ENCODE measurements at places on chromosomes 2 and 18.

- no peak for DNase-seq
These were observed 148.0 kb downstream of the HDAC4 start for GRCh38 chr2:239252801-239253200.

- no peak for DNase-seq
These were observed 109.5 kb downstream of the CDC42EP3 start for GRCh38 chr2:37561615-37562569.

GRCh38 chr18:60391571-60392226 is 19.1 kb upstream of the MC4R start:
- DNase-seq, result no peak

GRCh38 chr18:56515522-56515921 is 122.9 kb downstream of the TXNL1 start:
- DNase-seq, result no peak

GRCh38 chr2:175111200-175111657 is 56.8 kb downstream of the ATF2 start:
- no peak for DNase-seq

- no peak for DNase-seq
These were observed 49.4 kb upstream of the APCDD1 start for GRCh38 chr18:10405014-10405493.

DNA sequence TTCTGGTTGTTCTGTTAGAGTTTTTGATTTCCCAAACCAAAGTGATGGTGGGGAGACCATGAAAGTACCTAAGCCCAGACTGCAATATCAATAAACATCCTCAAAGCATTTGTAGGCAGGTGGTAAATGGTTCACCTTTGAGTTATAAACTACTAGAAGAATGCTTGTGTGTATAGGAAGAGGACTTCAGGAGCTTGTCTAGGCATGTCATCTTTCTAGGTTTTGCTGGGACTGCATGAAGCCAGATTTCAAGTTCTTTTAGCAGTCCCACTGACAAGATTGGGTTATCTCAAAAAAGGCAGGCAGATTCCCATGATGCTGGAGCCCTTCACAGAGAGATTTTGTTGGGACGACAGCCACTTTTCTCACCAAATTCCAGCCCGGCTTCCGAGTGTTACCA is 135.3 kb downstream of the KCNE4 start:
- DNase-seq, result no peak

DNA sequence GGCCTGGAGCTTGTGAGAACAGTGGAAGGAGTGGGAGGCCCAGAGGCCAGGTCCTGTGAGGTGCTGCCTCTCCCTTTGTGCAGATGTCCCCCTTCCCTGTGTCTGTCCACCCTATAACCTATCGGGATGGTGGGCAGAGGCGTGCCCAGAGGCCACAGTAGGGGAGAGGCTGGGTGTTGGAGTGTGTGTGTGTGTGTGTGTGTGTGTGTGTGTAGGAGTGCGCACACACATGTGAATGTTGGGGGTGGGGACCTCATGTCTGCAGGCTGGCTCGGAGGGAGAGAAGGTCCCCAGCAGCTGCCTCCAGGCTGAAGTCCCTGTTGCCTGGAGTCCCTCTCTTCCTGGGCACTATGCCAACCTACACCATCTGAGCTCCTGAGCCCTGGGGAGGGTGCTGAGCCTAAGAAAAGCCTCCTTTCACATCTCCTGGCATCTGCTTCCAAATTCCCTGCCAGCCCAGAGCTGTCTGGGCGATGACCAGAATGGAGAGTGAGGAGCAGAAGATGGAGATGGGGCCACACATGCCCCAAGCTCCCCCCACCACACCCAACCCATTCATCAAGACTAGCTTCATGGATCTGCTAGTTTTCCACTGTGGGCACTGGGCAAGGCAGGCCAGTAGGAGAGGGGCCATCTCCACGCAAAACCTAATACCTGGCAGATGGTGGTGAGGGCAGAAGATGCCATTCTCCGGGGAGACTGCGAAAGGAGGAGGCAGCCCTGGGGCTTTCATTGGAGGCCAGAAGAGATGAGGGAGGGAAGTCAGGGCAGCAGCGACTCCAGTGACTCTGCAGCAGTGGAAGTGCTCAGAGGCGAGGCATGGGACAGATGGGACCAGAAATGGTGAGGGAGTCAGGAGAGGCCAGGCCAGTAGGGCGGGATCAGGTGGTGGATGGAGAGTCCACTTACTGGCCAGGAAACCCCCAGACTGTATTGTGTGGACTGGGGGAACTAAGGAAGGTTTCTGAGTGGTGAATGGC is 20.3 kb downstream of the KCNK3 start:
- DNase-seq, result no peak

DNA sequence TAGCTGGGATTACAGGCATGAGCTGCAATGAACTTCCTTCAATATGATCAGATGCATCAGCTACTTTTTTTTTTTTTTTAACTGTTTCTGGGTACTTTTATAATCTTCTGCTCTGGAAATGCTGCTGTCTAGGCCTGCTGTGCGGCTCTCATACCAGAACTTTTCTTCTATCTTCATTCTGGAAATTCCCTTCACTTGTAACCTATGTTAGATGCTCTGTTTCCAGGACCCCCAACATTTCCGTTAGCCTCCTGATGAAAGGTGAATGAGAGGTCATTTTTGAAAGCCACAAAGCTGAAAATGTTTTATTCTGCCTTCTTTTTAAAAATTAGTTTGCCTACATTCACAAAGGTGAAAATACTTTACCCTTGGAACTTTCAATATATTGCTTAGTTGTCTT is 8.6 kb downstream of the AGFG1 start:
- no peak for DNase-seq

DNA sequence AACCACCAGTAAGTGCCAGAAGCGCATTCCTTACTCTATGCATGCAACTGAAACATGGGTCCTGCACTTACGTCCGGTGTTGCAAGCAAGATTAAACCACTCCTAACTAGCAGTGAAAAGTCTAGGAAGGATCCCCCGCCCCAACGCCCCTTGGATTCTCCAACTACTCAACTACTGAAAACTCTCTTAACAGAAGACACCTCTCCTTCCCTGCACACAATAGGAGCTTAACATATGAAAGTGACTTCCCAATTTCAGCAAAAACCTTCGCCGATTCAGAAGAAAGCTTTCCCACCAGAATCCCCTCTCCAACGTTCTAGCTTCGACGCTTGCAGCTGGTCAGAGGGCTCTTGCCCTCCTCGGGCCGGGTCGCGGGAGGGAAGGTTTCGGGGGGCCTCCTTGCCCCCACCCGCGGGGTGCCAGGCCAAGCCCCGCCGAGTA is 578 bp downstream of the IWS1 start:
- DNase-seq, result no peak

- DNase-seq, result no peak
These were observed 49.6 kb upstream of the TLK1 start for GRCh38 chr2:171210216-171210863.

GRCh38 chr18:53819174-53819573 is 405.3 kb downstream of the MBD2 start:
- no peak for DNase-seq

GRCh38 chr2:220946552-220946951 is 625.6 kb downstream of the EPHA4 start:
- no peak for DNase-seq

GRCh38 chr18:69631281-69631680 is 230.6 kb downstream of the DOK6 start:
- no peak for DNase-seq

DNA sequence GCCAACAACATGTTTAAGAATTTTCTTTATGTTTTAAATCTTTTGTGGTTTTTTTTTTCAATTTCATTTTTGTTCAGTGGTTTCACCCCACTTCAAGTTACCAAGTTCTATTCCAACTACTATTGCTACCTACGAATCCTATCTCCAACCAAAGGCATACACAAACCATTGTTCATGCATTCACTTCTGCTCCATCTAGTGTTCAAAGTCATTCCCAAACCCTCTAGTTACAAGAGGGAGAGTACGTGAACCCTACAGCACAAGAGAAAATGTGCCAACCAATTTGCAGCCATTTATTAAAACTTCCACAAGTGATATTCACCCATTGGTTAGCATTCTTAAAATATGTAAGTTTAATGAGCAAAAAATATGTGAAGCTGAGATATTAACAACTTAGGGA is 295.1 kb upstream of the KYNU start:
- no peak for DNase-seq

DNA sequence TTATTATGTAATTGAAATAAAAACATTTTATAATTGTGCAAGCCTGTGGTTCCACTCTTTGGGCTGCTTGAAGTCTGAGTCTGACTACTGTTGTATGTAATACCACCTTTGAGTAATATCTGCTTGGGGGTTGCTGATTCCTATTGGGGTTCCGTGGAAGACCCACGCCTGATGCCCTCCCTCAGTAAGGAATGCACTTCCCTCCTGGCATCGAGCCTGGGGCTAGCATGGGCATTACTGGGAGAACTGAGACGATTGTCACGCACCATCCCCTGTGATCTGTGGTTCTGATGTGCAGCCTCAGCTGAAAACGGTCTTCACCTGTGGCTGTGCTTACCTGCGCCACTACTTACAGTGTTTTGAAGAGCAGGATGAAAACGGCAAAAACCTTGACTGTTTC is 32.7 kb upstream of the RBM44 start:
- DNase-seq, result no peak

- no peak for DNase-seq
These were observed 118.1 kb upstream of the MGAT5 start for GRCh38 chr2:134135793-134136192.

- DNase-seq, result no peak
These were observed 606.3 kb downstream of the METTL4 start for GRCh38 chr18:1965016-1965415.

- no peak for DNase-seq
These were observed 134.2 kb upstream of the NOL4 start for GRCh38 chr18:34358923-34359322.

DNA sequence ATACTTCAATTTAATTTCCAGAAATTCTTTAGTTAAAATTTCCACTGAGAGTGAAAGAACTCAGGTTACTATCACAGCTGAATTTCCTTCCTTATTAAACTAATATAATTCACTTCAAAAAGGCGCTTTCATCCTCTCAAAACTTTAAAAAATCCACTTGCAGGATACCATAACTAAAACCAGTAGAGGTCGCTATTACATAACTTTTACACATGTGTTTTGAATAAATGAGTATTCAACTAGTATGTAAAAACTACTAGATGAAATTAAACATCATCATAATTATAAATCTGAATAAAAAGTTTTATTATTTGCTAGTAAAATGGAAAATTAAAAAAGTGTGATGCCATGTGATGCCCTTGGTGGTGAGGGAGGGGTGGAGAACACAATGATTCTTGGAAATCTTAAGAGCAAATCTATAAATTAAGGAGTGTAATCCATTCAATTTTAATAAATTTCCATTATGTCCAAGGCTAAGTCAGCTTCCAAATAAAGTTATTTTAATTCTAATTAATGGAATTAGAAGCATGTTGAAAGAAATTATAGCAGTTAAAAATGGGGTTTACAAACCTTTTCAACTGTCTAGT is 61.4 kb downstream of the SOS1 start:
- no peak for DNase-seq

DNA sequence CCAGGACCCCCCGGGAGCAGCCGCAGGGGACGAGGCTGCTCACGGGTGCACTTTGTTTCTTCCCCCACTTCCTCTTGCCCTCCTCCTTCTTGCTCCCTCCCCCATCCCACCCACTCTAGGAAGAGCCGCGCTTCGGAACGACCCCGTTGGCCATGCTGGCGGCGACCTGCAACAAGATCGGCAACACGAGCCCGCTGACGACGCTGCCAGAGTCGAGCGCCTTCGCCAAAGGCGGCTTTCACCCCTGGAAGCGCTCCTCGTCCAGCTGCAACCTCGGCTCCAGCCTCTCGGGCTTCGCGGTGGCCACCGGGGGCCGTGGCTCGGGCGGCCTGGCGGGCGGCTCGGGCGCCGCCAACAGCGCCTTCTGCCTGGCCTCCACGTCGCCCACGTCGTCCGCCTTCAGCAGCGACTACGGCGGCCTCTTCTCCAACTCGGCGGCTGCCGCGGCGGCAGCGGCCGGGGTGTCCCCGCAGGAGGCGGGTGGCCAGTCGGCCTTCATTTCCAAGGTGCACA is 1.3 kb downstream of the SP9 start:
- DNase-seq, result no peak

DNA sequence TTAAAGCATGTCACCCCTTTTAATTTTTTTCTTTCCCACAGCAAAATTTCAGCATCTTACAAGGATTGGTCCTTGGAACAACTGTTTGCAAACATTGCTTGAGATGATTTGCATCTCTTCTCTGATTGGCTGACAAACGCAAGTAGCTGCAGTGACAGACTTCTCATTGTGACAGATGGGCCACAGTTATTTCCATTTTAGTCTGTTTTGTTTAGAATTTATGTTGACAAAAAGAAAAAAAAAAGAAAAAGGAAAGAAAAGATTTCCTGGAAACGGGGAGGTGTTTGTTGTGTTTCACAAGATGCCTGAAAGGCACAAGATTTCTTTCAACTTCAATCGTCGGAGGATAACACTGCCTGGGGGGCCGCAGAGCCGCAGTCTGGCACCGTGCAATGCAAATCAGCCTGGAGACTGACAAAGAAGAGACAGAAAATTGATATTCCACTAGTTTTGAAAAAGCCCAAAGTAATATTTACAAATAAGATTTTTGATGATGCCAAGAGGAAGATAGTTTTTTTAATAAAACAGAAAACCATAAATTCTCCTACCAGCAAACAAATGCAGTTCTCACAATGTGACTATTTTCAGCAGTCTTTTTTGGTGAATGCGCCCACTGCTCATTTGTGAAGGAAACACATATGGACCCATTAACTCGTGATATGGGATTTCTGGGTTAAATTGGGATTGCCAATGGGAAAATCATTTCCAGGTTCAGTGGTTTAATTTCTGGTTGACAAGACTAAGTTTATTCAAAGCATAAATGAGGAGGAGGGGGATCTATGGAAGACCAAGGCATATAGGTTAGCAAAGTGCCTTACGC is 296.2 kb upstream of the SMIM21 start:
- no peak for DNase-seq

DNA sequence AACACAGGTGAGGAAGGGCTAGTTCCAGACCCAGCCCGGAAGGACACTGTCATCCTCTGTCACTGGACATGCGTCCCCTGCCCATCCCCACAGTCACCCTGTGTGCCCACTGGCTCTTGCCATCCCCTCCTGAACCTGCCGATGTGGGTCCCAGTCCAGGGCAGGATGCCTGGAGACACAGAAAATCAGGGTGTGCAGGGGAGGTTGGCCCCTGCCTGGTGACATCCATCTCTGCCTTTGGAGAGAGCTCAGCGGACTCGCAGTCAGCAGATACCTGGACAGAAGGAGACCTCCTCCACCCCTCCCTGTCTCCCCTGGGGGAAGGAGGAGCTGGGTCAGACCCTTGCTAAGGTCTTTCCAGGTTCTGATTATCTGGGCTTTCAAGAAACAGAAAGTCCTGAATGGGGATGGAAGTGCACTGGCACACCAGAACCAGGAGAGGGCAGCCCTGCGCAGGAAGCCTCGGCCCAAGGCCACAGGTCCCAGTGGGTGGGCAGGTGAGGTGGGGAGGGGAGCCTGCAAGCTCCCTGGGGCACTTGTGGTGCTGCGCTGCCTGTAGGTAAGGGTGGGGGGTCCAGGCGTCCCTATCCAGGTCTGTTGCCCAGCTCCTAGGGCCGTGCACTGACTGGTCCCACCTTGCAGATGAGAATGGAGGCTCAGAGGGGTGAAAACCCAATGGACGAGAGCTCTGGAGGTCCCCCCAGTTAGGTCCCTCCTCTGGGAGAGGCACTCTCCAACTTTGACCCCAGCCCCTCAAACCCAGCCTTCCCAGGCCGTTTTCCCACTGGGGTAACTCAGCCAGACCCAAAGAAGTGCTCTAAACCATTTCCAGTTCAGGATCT is 9.7 kb upstream of the OTOS start:
- DNase-seq, result peak; percentile 12

GRCh38 chr2:58081000-58081399 is 34.4 kb downstream of the VRK2 start:
- DNase-seq, result no peak

All from stimulated activated CD4-positive, alpha-beta T cell treated with anti-CD3 and anti-CD28 coated beads, TNF-alpha, amount 100 ng/mL, for 1 hour (primary cell).